IMR-90 (cell line): ENCODE measurements at places on chromosomes 11 and 22.

DNA sequence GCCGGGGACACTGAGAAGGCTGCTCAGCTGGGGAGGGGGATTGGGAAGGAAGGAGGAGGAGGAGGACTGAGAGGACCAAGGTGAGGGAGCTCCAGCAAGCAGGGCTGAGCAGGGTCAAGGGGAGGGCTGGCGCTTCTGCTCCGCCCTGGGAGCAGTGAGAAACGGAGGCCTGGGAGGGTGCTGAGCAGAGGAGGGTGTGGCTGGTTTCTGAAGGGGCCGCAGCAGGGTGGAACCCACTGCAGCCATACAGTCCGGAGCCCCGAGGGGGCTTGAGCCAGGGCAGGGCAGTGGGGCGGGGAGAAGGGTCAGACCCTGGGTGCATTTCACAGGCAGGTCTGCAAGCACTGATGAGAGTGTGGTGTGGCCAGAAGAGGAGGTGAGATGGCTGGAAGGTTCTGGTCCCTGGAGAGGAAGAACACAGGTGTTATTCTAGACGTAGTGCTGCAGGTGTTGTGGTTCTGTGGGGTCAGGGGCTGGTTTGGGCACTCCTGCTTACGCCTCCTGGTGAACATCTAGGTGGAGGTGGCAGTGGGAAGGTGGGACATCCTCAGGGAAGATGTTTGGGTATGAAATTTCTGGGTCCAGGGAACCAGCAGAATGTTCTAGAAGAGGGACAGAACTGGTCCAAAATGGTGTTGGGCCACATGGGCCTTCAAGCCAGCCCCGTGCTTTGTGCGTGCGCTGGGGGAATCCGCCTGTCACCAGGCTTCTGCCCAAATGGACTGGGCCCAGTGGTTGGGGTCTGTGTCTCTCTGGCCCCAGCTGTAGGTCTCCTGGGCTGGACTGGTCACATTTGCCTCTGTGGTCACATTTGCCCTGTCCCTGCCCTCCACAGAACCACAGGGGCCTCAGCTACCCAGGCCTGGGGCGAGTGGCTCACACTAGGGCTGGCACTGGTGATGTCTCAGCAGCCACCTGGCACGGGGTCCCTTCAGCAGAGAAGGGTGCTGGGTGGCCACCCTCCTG is 714.7 kb downstream of the BRD1 start:
- DNase-seq, result no peak

- DNase-seq, result no peak
Measured at GRCh38 chr22:47230741-47231140, 468.3 kb downstream of the TBC1D22A start.

DNA sequence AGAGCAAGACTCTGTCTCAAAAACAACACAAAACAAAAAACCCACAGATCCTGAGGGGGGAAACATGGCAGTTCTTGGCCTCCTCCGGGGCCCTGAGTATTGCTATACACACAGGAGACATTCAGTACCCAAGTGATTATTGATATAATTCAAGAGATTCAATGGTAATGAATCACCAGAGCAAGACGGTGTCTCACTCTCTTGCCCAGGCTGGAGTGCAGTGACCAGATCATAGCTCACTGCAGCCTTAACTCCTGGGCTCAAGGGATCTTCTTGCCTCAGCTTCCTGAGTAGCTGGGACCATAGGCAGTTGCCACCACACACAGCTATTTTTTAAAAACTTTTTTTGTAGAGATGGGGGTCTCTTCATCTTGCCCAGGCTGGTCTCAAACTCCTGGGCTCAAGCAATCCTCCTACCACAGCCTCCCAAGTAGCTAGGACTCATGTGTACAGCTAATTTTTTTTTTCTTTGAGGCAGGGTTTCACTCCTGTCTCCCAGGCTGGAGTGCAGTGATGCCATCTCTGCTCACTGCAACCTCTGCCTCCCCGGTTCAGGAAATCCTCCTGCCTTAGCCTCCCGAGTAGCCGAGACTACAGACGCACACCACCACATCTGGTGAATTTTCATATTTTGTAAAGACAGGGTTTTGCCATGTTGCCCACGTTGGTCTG is 21.8 kb upstream of the PIK3C2A start:
- no peak for DNase-seq

GRCh38 chr11:64146036-64146955 is 19.6 kb downstream of the MACROD1 start:
- DNase-seq, result peak; percentile 37

- no peak for DNase-seq
Measured at GRCh38 chr11:125935618-125936199, 10.1 kb upstream of the VSIG10L2 start.

GRCh38 chr22:28222052-28222451 is 303.0 kb upstream of the PITPNB start:
- DNase-seq, result peak; percentile 41

DNA sequence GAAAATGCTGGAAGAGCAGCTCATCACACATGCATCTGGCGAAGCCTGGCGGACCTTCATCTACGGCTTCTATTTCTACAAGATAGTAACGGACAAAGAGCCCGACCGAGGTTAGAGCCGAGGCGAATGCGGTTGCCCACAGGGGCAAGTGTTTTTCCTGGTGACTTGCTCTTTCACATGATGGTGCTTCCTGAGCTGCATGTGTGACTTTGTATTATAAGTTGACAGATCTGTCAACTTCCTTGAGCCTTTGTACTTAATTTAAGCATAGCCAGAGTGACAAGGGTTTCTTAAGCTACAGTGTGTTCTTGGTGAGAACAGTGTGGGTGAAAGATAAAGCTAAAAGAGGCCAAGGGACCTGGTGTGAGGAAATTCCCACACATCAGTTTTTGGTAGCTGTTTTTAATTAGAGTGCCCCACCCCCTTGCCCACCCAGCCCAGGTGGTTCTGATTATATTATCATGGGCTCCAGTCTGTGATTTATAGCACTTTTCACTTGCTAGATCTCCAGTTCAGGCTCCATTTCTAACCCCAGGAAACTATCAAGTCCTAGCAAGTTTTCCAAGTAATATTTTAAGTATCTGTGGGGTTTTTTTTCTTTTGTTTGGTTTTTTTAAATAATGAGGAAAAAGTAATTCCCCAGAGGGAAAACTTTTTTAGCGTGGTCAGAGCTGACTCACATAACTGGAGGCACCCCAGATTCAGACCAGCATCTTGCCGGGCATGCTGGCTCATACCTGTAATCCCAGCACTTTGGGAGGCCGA is 68.0 kb upstream of the YWHAH start:
- no peak for DNase-seq

DNA sequence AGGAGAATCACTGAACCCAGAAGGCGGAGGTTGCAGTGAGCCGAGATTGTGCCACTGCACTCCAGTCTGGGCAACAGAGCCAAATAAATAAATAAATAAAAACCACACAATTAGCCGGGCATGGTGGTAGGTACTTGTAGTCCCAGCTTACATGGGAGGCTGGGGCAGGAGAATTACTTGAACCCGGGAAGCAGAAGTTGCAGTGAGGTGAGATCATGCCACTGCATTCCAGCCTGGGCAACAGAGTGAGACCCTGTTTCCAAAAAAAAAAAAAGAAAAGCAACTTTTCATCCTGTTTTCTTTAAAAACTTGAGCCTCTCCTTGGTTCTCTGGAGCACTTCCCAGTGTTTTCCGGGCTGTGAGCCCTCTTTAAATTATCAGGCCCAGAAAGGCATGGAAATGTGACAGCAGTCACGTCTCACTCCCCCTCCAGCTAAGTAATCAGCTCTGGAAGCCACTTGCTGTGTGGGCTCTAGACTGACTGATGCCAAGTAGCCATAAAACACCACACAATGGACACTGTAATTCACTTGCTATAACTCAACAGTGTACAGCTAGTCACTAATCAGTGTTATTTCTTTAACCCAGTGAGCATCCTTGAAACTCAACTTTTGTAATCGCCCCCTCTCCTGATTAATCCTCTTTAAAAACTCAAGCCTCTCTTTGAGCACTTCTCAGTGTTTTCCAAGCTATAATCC is 13.0 kb upstream of the MCHR1 start:
- peak; percentile 53 for DNase-seq

DNA sequence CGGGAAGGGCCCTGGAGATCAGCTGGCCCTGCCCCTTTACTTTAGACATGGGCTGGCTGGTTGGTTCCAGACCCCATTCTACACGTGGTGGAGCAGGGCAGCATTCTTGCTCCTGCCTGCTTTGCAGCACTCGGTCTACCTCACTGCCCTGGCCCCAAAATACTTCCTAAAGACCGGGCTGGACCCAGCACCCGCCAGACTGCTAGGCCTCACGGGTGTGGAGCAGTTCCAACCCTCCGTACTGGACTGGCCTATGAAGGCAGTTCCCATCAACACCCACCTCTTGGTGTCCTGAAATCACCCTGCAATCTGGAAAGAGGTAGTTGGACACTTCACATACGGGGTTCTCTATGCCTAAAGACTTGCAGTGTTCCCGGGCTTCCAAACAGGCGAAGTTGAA is 6.4 kb downstream of the MCAT start:
- DNase-seq, result no peak

GRCh38 chr11:78351193-78351592 is 66.4 kb downstream of the GAB2 start:
- DNase-seq, result no peak

- DNase-seq, result no peak
Measured at GRCh38 chr11:43012606-43013005, 299.2 kb upstream of the API5 start.

DNA sequence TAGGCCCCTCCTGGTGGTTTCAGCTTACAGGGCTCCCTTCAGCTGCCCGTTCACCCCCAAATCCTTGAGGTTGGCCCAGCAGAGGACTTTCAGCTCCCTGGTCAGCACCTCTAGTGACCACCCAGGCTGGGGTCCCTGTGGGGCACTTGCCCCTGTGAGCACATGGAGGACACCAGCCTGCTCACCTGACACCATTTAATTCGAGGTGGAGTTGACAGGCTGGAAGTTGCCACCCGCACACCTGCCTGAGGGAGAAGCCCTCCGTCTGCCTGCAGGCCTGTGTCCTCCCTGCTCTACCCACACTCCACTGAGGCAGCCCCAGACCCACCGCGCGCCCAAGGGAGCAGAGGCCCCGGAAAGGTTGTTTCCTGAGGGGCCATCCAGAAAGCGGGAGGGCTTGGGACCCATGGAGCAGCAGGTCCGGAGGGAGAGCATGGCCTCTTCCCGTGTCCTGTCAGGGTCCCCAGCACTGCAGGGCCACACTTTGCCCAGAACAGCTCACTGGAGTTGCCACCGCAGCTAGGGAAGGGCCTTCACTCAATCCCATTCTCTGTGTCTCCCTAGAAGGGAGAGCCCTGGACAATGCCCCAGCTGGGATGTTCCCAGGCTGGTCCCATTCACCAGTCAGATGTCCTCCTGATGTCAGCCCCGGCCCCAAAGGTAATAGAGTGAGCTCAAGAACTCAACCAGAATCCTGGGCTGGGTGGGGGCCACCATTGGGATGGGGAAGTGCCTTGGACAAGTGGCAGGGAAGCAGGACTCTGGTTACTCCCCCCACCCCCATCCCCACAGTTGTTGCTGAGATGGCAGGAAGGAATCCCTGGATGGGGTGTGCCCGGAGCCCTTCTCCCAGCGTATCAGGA is 82.4 kb downstream of the MED15 start:
- no peak for DNase-seq

GRCh38 chr11:111770581-111771134 is 4.5 kb upstream of the PPP2R1B start:
- no peak for DNase-seq

- DNase-seq, result peak; percentile 64
Measured at GRCh38 chr11:57345555-57346211, 7.5 kb downstream of the P2RX3 start.

DNA sequence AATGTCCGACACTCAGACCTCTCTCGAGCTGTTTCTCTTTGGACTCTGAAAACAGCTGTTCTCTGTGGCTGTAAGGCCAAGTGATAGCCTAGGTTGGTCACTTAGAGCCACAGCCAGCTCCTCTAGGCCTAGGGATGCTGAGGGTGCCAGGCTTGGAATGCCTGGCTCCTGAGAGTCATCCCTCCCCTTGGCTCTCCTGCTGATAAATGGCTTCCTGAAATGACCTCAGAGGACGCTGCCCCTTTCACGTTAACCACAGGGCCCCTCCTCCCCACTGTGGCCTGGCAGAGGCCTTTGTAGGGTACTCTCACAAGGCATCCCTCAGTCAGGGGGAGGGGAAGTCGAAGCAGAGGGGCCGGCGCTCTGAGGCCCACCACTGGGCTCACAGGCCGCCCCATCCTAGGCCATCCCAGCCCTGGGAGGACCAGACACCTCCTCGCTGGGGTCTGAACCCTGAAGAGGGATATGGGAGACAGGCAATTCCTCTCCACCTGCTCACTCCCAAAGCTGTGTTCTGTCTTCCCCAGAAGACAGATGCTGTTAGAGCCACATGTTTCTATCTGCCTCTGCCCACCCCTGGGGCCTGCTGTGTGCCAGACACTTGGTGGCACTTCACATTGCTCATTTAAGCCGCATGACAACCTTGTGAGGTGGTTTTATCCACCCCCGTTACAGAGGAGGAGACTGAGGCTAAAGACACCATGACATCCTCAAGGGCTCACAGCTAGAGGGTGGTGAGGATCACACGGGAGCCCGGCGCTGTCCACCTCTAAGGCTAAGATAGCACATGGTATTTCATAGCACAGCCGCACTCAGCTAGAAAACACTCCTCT is 50.9 kb downstream of the ARFGAP3 start:
- no peak for DNase-seq

DNA sequence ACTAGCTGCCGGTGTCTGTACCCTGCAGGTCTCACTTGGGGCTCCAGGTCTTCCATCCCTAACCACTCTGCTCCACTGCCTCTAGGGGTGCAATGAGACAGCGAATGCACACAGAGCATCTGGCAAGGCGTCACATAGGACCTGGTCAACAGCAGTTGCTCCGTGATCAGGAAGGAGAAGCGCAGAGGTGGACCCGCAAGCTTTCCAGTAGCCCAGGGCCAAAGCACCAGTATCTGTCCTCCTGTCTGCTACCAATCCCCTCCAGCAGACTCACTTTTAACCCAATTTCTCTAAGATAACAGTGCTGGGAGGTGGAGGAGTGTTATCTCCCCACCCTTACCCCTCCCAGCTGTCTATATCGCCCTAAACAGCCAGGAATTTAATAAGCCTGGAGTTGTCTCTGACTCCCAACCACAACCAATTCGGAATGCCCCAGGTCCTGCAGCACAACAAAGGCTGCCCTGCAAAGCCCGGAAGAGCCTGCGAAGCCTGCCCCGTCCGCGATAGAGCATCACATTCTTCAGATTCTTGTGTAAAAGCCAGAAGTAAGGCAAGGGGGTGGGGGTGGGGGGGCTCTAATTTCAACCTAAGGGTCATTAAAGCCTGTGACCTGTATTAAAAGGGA is 19.3 kb downstream of the MYH9 start:
- peak; percentile 78 for DNase-seq
